Stimulated activated CD4-positive, alpha-beta T cell treated with anti-CD3 and anti-CD28 coated beads, Interleukin-2, amount 100 ng/mL, for 24 hours (primary cell): ENCODE measurements at places on chromosomes 3 and 15.

GRCh38 chr3:66047311-66048050 is 8.8 kb upstream of the MAGI1 start:
- DNase-seq, result no peak

GRCh38 chr15:96320107-96320506 is 10.4 kb upstream of the NR2F2 start:
- DNase-seq, result no peak

- no peak for DNase-seq
These were observed 48.4 kb upstream of the IP6K2 start for GRCh38 chr3:48765376-48765775.

DNA sequence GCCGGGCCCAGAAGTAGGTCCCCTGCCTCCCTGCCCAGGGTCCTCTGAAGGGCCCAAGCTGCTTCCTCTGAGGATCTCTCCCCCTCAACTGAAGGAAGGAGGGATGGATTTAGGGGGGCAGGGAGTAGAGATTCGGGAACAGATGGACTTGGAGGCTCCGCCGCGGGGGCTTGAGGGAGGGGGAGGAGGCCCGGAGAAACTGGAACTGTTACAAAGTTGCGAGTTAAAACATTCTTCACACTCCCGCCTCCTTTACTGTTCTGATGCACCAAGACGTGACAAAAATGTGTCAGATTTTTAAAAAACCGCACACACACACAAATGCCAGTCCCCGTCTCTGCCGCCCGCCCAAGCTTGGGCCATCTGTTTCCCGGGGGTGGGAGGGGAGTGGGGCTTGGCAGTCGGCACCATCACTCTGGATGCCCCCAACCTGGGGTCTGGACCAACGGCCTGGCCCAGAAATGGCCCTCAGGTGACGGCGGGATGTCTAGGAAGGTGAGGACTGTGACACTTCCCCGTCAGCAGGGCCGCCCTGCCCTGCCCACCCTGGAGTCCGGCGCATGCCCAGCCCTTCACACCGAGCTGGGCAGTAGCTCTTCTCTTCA is 25.0 kb upstream of the LINGO1 start:
- no peak for DNase-seq

DNA sequence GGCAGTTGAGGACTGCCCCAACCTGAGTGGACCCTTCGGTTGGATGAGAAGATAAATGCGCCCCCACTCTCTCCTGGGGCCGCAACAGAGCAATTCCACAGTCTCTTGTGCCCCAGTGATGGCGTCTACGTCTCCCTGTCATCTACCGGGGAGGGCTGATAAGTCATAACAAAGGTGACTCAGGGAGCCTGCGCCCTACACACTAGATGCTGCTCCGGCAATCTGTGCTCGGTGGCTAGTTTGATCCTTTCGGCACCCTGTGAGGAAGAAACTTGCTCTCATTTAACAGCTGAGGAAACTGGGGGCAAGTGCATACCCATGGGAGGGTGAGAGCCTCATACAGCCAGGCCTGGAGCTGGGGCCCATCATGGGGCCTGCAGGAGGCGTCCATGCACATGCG is 14.1 kb upstream of the SEMA3F start:
- no peak for DNase-seq

GRCh38 chr3:130529486-130530215 is 12.7 kb downstream of the COL6A6 start:
- no peak for DNase-seq

- DNase-seq, result no peak
These were observed 18.9 kb downstream of the ADPGK start for GRCh38 chr15:72764656-72765055.

DNA sequence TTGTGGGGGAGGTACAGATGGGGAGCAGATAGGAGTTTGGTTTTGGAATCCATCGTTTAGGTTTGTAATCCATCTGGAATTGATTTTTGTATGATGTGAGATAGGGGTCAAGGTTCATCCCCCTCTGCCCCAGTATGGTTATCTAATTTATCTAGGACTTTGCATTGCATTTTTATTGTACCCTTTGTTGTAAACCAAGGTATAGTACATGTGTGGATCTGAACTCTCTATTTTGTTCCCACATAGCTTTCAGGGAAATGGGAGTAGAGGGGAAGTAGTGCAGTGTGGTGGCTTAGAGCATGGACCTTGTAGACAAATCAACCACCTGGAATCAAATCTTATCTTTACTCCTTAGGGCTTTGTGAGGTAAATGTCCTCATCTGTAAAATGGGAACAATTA is 65.7 kb downstream of the RAD54L2 start:
- no peak for DNase-seq

DNA sequence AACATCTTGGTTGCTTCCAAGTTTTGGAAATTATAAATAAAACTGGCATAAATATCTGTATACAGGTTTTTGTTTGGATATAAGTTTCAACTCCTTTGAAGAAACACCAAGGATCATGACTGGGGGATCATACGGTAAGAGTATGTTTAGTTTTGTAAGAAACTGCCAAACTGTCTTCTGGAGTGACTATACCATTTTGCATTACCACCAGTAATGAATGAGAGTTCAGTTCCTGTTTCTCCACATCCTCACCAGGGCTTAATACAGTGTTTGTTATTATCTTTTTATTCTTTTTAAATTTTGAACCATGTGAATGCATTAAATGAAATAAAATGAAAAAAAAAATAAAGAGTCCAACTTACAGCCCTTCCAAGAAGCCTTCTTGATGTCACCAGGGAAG is 3.7 kb upstream of the ANKUB1 start:
- no peak for DNase-seq

GRCh38 chr3:186319945-186320344 is 42.1 kb downstream of the DGKG start:
- no peak for DNase-seq

DNA sequence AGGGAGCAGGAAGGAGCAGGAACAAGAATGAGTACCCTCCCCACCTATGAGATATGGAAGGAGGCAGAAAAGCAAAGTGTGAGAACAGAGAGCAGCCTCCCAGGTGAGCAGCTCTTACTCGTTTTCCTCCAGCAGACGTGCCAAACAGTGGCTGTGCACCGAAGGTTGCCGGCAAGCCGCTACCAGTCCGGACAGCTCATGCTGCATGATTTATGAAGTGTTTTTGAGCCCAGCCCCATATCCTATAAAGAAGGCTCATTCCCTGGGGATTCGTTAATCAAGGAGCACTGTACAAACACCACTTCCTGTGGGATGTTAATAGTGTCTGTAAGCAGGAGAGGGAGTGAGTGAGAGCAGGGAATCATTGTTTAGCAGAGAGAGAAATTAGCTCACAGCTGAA is 118.3 kb upstream of the FOXB1 start:
- no peak for DNase-seq

GRCh38 chr3:23172059-23172458 is 31.1 kb upstream of the UBE2E2 start:
- DNase-seq, result no peak

DNA sequence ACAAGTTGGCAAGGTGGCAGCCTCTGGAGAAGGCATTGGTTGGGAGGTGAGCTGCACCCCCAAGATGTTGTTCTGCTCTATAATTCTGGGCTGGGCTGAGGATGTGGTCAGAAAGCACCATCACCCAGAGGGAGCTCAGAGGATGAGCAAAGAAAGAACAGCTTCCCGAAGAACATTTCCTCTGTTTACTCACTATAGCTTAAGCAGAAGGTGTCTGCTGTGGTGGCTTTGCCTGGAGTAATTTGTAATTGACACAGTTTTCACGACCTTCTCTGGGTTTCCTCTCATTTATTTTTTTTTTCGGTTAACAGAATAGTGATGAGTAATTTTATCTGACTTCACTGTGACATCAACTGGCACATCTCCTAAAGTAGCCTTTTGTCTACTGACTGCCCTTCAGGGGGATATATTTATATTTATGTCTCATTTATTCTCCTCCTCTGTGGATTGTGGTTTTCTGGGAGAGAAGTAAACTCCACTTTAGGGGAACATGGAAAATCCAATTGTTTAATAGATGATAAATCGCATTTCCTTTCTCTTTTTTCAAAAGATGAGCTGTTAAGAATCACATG is 49.5 kb upstream of the ABHD17C start:
- no peak for DNase-seq

GRCh38 chr15:55106155-55106554 is 90.6 kb downstream of the RSL24D1 start:
- no peak for DNase-seq

- no peak for DNase-seq
These were observed 5.5 kb upstream of the TPRG1 start for GRCh38 chr3:189166321-189166720.

GRCh38 chr3:243356-243725 is 46.8 kb downstream of the CHL1 start:
- no peak for DNase-seq

- no peak for DNase-seq
These were observed 25.7 kb upstream of the MYLK start for GRCh38 chr3:123909785-123910184.
